ENCODE measurements at places on chromosomes 16 and 17. TPM values are rescaled to one million over a fixed set of nuclear protein-coding genes. Genes with fewer than 3 reads are reported as not detected.

Gene RAP1GAP2
- total RNA-seq: 0.62 TPM

Gene FBXW10
- 0.33 TPM for total RNA-seq

Gene RTN4RL1
- total RNA-seq: 0.15 TPM

Gene GSG1L
- not detected for total RNA-seq

Gene KRT17
- total RNA-seq: not detected

Gene KIF18B
- 10.8 TPM for total RNA-seq

Gene PTRH2
- 24.7 TPM for total RNA-seq

Gene RSL1D1
- total RNA-seq: 93.9 TPM

All from melanocyte of skin (primary cell).